LHCN-M2 (cell line): ENCODE measurements at places on chromosomes 12 and 14.

- peak; percentile 63 for DNase-seq
Measured at GRCh38 chr12:87413784-87414183, 615.4 kb downstream of the C12orf50 start.

DNA sequence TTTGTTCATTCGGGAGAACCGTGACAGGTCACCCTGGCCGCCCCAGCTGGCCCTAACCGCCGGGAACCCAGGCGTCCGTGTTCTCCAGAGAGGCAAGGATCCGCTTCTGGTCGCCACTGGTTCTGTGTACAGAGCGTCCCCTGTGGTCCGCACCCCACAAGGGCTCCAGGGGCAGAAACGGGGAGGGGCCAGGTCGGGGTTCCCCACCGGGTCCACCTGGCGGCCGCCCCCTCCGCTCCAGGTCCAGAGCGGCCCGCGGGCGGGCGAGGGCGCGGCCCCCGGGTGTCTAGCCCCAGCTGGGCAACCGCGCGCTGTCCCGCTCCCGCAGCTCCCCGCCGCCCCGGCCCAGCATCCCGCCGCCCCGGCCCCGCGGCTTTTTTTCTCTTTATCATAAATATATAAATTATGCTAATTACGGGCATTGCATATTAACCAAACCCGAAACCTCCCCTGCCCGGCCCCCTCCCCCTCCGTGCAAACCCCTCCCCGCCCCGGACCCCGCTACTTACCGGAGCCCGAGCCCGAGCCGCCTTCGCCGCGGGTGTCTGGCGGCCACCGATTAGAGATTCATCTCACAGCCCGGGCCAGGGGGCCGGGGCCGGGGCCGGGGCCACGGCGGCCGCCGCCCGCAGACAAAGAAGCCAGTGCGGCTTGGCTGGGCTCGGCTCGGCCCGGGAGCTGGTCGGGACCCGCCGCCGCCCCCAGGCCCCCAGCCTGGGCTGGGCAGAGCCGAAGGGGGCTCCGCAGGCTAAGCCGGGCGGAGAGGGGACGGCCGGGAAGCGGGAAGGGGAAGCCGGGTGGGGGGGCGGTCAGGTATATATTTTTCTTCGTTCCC is 512 bp downstream of the POU6F1 start:
- peak; percentile 39 for DNase-seq

DNA sequence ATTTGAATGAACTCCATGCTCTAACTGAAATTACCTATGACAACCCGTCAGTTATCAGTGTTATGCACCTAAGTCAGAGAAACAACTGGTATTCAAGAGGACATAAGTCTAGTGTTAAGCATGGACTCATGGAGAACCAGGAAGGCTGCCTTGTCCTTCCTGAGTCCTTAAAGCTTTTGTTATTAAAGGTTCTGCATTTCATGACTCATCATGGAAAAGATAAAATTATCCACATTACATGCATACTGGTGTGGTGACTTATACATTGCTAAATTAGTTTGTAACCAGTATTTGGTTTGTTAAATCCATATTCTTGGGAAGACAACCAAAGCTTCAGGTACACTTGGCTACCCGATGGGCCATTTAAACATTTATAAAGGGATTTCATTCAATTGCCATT is 6.5 kb upstream of the OR4E1 start:
- DNase-seq: peak; percentile 49

GRCh38 chr12:108302403-108303311 is 36.5 kb downstream of the CMKLR1 start:
- DNase-seq: peak; percentile 82

DNA sequence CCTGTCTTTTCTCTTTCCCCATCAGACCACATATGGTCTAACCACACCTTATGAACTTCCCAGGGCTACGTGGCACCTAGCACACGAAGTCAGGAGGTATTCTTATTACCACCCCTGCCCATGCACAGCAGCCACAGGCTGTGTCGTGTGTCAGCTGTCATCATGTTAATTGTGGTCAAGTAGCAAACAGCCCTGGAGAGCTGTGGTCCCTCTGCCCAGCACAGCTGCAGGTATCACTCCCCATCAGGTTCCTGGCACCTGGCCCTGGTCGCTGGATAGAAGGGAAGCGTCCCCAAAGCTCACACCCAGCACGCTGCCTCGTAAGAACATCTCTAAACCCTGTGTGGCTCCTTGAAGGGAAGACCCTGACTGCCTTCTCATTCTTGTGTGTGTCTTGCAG is 45.4 kb downstream of the CLMN start:
- no peak for DNase-seq

- DNase-seq: peak; percentile 98
Measured at GRCh38 chr12:111409780-111410430, 4.2 kb downstream of the SH2B3 start.

DNA sequence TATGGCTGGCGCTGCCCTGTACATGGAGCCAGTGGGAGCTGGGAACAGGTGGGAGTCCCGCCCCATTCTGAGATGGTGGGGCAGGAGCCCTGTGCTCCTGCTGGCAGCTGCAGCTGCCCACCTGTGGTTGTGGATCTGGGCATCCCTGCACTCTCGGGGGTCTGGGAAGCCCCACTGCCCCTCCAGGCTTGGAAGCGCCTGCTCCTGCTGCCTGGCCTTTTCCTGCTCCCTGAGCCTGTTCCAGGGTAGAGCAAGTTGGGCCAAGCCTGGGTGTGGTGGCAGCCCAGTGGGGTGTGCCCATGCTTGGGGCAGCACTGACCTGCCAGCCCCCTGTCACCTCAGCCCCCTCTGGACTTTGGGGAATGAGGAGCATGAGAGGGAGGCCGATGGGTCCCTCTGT is 104.0 kb downstream of the MNAT1 start:
- no peak for DNase-seq

- DNase-seq: peak; percentile 83
Measured at GRCh38 chr12:69655616-69656340, 43.3 kb downstream of the BEST3 start.

GRCh38 chr12:26451763-26452162 is 256.4 kb downstream of the SSPN start:
- no peak for DNase-seq

GRCh38 chr12:95774311-95775045 is 16.1 kb downstream of the NTN4 start:
- no peak for DNase-seq

- peak; percentile 31 for DNase-seq
Measured at GRCh38 chr14:68762953-68763764, 29.7 kb downstream of the ZFP36L1 start.

DNA sequence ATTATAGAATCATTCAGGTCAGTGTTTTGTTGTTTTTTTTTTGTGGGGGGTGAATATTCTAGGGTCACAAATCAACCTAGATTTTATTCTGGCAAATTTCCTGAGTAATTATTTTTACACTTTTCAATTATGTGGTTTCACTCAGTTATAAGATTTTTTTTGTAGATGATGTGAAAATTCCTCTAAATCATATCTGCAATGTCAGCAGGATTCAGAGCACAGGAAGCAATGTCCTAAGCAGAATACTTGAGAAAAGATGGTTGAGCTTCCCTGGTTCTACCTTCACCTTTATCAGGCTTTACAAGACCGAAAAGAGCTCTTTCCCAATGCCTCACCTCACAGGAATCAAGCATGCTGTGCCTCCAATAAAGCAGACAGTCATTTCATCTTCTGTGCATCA is 124.3 kb downstream of the SLC41A2 start:
- DNase-seq: no peak

DNA sequence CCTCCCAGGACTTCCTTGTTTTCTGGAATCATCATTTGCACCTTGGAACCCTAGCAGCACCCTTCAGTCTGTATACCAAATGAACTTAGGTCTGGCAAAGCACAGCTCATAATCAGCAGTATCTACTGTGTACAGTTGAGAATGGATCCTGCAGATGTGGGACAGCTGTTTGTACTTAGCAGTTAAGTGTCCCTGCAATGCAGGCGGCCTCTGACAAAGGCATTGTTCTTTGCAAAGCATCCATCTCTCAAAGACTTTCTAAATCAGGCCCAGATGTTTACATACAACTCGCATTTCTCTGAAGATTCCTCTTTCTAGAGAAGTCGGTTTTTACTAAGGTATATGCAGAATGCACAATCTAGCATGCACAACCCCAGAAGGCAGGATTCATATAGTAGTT is 170.5 kb upstream of the RBM19 start:
- DNase-seq: no peak

DNA sequence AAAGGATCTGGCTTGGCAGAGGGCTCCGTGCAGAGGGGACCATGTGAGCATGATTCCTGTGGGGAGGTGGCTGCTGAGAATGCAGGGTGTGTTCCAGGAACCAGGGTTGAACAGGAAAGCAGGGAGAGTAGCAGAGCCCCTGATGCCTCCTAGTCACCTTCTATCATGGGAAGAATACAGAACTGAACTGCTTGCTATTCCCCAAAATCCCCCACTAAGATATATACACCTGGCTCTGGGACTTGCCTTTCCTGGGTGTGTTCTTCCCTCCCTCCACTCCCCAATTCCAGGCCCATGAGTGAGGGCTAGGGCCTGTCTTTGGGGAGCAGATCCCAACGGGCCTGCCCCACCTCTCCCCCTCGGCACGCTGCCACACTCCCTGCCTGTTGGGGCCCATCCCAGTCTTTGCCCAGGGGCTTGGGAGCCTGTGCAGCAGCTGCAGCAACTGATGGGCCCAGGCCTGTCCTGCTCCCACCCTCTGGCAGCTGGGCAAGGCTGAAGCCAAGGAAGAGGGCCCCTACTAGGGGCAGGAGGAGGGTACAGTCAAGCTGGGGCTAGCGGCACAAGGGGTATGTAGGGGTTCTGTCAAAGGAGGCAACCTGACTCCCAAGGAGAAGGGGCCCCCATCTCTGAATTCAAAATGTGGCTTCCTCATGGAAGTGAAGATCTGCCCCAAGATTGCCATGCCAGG is 3.2 kb downstream of the AJUBA start:
- DNase-seq: peak; percentile 75

- DNase-seq: no peak
Measured at GRCh38 chr12:49342914-49343731, 3.6 kb upstream of the DNAJC22 start.

DNA sequence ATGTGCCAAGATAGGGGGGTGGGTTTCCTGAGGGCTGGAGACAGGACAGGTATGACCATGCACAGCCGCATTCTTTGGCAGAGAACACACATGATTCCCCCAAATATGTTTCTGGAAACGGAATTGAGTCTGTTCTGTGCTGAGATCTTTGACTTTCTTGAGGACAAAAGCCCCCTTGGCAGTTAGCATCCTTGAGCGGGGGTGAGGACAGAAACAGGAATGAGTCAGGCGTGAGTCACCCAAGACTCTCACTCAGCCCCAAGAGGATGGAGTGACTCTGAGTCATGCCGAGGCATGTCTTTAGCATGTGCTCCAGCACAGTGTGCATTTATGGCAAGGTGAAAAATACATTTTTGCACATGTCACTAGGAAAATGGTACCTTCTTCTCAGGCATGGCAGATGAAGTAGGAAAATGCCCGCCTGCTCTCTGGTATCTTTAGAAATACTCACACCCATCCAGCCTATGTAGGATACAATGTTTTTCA is 52.1 kb downstream of the DAD1 start:
- peak; percentile 95 for DNase-seq

DNA sequence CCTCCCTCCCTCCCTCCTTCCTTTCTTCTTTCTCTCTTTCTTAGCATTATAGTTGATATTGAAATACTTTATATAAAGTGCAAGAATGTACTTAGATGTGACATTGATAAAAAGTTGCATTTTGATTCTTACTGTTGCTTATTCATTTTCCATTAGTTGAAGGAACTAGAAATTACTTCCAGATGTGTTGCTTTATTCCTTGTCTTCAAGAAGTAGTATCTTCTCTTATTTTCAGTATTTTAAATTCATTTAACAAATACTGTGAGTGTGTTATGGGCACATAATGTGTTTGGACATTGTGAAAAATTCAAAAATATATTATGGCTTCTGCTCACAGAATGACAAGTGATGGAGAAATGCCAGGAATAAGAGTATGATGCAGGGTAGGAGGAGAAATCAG is 45.6 kb downstream of the TRMT5 start:
- DNase-seq: no peak

DNA sequence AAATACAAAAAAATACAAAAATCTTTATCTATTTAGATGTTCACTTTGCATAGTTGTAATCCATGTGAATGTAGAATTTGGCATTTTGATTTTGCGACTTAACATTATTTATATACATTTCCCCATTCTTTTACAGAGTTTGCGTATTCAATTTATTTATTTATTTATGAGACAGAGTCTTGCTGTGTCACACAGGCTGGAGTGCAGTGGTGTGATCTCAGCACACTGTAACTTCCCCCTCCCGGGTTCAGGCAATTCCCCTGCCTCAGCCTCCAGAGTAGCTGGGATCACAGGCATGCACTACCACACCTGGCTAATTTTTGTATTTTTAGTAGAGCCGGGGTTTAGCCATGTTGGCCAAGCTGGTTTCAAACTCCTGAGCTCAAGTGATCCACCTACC is 25.3 kb upstream of the STRN3 start:
- DNase-seq: no peak

DNA sequence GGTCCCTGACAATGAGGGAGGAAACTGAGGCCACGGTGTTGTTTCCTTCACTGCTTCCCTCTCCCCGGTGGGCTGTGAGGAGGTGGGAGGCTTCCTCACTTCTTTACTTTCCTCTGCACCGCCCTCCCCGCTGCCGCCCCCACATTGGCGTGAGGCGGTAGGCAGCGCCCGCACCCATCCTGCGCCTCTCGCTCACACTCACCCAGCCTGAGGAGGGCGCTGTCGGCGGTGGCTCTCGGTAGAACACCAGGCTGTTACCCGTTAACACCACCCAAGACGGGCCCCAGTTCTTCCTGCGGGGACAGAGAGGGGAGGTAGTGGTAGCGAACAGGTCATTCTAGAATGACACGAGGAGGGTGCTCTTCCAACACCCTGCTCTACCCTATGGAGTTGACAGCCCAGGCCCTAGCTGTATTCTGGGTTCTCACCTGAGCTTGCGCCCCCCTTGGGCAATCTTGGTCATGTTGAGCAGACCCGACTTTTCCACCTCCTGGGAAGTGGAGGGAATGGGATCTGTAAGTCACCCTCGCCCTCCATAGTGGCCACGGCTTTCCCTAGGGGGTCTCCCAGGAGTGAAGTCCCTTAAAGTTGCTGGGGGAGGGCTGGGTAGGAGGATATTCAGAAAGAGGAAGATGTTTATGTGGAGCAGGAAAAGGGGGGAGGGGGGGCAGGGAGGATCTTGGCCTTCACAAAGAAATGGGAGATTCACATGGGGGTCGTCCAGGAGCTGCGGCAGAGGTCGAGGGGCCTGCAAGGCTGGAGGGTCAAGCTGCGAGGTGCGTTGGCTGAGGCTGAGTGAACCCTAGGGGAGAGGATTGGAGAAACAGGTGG is 3.3 kb downstream of the ARHGAP9 start:
- no peak for DNase-seq

DNA sequence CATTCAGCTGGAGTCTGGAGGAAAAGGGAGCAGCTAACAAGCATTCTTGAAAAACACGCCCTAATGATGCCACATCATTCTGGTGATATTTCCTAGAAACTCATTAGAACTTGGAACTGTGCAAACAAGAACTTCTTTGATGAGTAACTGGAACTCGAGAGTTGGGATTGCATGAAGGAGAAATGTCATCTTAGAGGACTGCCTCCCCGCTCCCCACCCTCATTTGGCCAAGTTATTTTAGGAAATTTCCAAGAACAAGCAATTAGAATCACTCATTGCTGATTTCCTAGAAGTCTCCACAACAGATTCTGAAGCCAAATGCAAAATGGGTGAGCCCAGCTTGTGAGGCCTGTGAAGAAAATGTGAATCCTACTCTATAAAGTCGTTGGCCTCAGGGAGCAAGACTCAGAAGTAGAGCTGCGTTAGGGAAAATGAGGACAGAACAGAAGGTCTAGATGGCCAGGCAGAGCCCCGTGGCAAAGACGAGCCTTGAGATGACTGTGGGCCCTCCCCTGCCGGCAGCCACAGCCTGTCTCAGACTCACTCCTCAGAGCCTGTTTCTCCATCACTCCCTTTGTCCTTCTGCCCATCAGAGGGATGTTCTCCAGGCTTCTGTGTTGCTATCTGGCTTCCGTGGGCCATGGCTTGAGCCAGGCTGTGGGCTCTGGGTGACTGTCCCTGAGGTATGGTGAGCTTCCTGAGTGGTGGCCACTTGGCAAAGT is 38.4 kb downstream of the RTL1 start:
- no peak for DNase-seq
